Lower leg skin (tissue), 4 donors: ENCODE measurements at places on chromosomes 1 and 21.

GRCh38 chr1:200693327-200693726 is 23.6 kb upstream of the DDX59 start:
- no peak for DNase-seq

DNA sequence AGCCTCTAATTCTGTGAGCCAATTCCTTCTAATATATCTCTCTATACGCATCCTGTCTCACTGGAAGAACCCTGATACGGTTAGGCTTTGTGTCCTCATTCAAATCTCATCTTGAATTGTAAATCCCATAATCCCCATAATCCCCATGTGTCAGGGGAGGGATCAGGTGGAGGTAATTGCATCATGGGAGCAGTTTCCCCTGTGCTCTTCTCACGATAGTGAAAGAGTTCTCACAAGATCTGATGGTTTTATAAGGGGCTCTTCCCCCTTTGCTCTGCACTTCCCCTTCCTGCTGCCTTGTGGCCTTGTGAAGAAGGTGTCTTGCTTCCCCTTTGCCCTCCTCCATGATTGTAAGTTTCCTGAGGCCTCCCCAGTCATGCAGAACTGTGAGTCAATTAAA is 116.1 kb downstream of the MRPS6 start:
- DNase-seq = no peak

DNA sequence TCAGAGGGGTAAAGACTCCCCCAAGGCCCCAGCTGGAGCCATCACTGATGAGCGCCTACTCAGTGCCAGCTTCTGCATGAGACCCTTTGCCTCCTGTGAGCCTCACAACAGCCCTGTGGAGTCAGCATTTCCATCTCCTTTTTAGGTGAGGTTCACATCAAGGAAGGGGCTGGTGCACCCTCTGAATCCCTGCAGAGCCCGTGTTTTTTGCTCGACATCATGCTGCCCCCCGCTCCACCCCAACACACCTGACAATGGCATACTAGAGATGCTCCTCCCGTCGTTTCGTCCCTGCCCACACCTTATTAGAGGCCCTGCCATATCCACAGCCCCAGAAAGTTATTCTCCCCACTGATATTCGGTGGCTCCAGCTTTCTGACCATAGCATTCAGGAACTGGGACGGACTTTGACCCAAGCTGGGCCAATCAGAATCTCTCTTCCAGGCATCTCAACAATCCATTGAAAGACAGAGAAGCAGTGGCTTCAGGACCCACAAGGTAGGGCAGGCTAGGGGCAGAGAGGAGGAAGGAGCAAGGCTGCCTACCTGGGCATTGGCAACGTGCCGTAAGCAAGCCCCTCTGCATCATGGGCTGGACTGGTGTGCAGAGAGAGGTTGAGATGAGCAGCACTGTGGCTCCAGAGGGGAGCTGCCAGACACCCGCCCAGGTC is 32.7 kb downstream of the EPHA10 start:
- no peak for DNase-seq

- DNase-seq = no peak
Observed at GRCh38 chr1:243346468-243346867, 90.6 kb downstream of the SDCCAG8 start.

GRCh38 chr1:125080077-125080476 is 3895.3 kb downstream of the SRGAP2C start:
- no peak for DNase-seq

GRCh38 chr1:158285756-158286241 is 3.9 kb upstream of the CD1C start:
- peak; percentile 86 for DNase-seq

GRCh38 chr21:36321325-36322082 is 1.5 kb downstream of the MORC3 start:
- DNase-seq = no peak

- no peak for DNase-seq
Observed at GRCh38 chr1:161119092-161119903, 1.4 kb downstream of the NIT1 start.

- DNase-seq = no peak
Observed at GRCh38 chr1:6410248-6410893, 9.3 kb downstream of the HES2 start.

- no peak for DNase-seq
Observed at GRCh38 chr1:152190589-152190988, 31.6 kb upstream of the RPTN start.

GRCh38 chr1:56215771-56216170 is 363.6 kb downstream of the PLPP3 start:
- DNase-seq = no peak
